ENCODE measurements at places on chromosomes 3 and 15.

- no peak for DNase-seq
Measured at GRCh38 chr15:97838606-97839210, 121.8 kb upstream of the ARRDC4 start.

DNA sequence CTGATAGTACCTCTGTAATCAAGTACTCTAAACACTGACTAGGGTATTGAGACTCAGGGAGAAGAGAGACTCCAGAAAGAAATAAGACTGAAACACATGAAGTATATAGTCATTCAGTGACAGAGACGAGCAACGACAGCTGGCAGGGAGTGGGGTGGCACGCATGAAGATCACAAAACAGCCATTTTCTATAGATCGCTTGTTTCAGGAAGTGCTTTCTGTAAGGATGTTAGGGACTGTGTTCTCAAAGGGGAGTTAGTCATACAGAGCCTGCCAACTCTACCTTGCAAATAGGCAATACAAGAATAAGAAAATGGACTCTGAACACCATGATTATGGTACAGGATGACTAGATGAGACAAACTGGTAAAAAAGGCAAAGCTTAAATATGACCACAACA lies 139.5 kb downstream of the TBL1XR1 start:
- DNase-seq, result no peak

- DNase-seq, result no peak
Measured at GRCh38 chr3:36298188-36298587, 82.1 kb upstream of the STAC start.

DNA sequence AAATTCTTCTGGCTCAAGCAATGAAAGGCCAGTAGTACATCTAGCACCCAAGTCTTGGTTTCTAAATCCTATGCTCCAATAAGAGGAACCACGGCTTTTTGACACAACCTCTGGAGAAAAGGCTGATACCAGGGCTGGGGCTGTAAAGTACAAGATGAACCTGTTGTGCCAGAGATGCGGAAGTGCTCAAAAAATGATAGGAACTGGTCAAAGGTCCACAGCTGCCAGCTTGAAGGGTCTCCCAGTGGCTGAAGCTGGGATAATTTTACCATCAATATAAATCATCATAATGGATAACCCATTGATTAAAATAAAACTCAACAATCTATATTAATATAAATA lies 558 bp upstream of the NCEH1 start:
- DNase-seq, result no peak

GRCh38 chr3:58880182-58880581 lies 169.6 kb downstream of the CFAP20DC start:
- no peak for DNase-seq

DNA sequence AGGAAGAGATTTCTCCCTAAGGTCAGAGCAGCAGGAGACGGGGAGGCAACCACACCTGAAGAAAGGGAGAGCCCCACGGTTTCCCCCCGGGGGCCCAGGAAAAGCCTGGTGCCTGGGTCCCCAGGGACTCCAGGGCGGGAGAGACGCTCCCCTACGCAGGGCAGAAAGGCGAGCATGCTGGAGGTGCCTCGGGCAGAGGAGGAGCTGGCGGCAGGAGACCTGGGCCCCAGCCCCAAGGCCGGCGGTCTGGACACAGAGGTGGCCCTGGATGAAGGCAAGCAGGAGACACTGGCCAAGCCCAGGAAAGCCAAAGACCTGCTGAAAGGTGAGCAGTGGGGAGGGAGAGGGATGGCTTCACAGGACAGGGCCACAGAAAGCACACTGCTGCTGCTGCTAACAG lies 26.2 kb upstream of the SLC28A1 start:
- no peak for DNase-seq

DNA sequence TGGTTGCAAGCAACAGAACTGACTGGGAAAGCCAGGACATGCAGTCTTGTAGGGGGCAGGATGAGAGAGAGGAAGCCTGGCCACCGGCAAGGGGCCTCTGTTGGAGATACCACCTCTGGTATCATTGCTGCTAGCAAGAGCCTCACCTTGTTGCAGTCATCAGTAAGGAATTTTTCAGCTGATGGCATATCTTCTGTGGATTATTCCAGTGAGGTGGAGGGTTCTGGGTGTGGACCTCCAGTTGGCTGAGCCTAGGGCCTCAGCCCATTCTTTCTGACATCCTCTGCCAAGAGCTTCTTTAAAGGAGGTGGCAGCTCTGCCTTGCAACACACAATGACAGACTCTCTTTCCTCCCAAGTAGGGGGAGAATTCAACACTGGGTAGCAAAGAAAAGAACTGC lies 128.9 kb downstream of the AQP9 start:
- no peak for DNase-seq

DNA sequence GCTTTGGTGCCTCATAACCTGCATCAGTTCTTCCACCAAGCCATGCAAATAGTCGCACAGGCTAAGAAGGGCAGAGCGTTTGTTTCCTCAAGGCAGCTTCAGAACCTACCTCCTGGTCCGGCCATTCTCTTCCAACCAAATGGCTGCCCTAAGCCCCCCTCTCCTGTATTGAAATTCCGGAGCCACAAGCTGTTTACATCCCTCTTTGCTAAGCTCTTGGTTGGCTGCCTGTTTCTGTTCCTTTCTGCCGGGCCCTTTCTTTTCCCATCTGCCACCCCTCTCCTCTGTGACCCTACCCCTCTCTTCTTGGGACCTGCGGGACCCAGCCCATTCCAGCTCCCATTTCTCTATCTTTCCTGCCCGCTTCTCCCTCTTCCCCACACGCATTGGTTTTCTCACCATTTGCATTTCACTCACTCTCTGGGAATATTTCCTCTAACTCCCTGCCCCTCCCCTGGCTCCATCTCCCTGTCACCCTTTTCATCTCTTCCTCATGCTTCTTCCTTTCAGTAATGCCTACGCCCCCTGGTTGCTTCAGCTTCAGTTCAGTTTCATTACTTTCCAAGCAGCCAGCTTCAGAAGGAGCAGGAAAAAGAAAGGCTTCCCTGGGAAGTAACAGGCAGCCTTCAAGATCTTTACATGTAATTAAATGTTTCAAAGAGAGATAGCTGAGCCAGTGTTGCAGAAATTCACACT lies 113.5 kb downstream of the RAB11A start:
- DNase-seq, result no peak

DNA sequence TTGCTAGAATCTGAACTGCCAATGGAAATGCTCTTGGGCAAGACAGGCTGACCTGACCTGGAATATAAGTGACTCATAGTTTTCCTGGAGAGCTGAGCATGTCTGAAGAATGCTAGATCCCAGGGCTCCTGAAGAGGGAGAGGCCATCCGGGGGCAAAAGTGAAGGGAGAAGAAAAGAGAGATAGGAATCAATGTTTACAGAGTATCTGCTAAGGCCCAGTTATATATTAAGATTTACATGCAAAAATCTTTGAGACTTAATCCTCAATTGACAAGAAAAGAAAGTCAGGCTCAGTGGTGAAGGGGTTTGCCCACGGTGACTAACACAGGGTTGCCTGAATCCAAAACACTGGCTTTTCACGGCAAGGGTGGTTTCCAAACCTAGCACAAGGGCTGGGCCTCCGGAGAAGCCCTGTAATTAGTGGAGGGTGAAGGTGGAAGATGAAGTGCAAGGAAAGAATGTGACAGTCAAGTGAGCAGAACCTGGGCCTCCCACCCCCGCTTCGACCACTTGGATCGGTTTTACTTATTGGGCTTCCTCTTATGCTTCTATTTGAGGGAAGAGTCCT lies 91.7 kb upstream of the FGF12 start:
- no peak for DNase-seq

DNA sequence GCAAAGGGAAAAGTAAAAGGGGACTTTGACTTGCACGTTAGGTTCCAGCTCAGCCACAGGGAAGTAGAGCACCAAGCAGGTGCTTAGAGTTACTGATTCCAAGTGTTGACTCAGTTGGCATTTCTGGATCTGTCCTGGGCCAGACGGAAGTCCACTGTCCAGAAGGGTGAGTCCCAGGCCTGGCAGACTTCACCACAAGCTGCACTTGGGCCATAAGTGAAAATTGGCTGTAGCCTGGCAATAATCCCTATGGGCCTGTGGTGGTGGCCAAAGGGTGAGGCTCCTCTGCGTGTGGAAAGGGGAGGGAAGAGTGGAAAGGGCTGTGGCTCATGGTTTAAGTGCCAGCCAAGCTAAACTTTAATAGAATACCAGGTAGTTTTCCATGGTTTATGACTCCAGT lies 121.5 kb downstream of the DTWD1 start:
- DNase-seq, result peak; percentile 28

GRCh38 chr3:71810056-71810455 lies 25.1 kb upstream of the PROK2 start:
- DNase-seq, result no peak

- DNase-seq, result no peak
Measured at GRCh38 chr3:43231276-43232000, 54.9 kb upstream of the SNRK start.

- DNase-seq, result no peak
Measured at GRCh38 chr3:128367221-128367620, 99.5 kb downstream of the DNAJB8 start.

DNA sequence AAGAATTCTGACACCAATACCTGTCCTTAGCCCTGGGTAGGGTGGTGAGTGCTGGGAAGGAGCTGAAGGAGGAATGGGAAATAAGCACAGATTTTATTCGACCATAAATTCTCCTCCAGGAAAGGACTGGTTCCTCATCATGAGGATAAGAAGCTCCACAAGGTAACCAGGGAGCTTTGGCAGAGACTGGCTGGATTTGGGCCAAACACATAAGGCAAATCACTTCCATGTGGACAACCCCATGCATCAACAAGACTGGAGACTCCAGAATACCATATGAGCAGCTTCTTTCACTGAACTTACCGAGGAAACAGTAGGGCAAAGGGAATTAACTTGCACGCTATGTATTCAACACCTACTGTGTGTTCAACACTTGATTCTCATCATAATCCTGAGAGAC lies 312.5 kb downstream of the NTRK3 start:
- DNase-seq, result no peak

GRCh38 chr3:88219138-88219792 lies 69.5 kb downstream of the C3orf38 start:
- DNase-seq, result no peak

DNA sequence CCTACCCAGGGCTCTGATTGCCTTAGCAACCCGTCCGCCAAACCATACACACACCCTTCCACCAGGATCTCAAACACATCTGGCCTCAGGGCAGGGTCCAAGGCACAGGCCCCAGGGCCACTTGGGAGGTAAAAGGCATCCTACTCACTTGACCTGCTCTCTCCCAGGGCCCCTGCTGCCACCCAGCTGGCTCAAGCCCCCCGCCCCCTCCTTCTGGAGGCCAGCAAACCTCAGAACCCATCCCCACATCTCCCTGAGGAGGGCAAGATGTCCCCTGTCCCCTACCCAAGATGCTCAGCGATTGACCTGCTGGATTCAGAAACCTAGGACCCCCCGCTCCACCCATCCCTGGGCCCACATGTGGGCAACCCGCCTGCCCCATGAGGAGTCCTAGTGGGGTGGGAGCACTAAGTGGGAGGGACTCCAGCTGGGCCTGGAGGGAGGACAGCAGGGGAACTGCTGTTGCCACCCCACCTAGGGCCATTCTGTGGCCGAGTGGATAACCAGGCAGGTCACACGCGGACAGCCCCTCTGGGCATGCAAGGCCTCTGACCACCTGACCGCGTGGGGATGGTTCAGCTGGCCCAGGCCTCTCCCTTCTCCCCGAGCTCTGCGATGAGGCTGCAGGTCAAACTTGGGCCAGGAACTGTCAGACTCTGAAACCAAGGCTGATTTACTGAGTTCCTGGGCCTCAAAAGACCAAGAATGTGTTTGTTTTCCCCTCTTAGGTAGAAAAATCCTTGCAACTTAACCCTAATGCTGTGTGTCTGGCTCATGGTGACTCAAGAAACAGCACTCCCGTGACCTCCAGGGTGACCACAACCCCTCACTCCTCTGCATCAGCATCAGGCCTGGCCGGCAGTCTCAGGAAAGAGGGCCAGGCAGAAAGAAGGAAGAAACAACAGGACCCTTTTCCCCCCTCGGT lies 4.2 kb downstream of the MFGE8 start:
- DNase-seq, result no peak

- DNase-seq, result no peak
Measured at GRCh38 chr3:182911782-182912111, 68.6 kb downstream of the DCUN1D1 start.

DNA sequence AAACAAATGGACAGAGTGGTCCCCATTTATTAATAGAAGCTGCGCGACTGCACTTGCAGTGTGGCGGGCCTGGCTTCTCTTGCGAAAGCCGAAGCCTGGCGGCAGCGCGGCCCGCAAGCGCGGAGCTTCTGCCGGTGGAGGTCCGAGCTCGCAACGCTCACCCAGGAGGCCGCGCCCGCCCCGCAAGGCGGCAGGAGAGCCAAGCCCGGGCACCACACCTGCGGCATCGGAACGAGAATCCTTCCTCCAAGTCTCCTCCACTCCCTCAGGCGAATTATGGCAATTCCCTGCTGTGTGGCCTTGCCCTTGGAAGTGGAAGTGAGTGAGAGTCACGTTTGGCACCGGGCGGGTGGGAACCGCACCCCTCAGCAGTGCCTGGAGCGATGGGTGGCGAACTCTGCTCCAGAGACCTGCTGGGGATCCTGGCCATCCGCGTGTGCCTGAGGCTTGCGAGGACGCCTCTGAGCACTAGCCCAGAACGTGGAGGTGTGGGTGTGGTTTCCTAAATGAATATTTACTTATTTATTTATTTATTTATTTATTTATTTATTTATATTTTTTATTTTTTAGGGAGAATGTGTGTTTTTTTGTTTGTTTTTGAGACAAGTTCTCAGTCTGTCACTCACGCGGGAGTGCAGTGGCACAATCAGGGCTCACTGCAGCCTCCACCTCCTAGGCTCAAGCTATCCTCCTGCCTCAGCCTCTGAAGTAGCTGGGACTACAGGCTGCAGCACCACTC lies 133.7 kb upstream of the UBE2E1 start:
- peak; percentile 56 for DNase-seq

- no peak for DNase-seq
Measured at GRCh38 chr3:156449710-156450574, 105.0 kb downstream of the SSR3 start.

GRCh38 chr15:85412066-85412465 lies 31.7 kb downstream of the AKAP13 start:
- DNase-seq, result no peak

DNA sequence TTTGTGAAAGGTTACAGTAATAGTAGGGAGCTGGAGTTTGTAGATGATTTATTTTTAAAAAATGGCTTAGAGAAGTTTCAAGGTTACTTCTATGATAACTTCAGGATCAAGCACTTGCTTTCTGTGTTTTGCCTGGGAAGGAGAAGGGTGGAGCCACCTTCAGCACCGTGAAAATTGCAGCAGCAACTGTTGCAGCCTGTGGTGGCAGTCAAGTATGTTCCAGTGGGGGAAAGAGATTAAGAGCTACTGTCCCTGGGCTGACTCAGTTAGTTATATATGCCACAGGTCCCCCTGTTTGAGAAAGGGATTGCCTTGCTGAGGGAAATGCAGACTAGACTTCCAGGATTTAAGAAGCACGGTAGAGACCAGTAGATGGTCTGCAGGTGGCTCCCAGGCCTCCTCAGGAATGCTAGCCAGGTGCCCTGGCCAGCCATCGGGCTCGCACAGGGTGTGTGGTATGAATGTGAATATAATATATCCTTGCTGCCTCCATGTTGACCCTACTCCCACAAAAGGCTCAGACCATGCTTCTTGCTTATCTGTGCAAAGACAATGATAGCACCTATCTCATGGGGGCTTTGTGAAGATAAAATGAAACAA lies 389.5 kb downstream of the CACNA2D3 start:
- DNase-seq, result no peak

GRCh38 chr3:132622761-132623160 lies 25.7 kb downstream of the ACKR4 start:
- DNase-seq, result no peak

Data from psoas muscle (tissue), 8 donors.